ENCODE measurements at places on chromosomes 5 and 9. TPM values are rescaled to one million over a fixed set of nuclear protein-coding genes. Genes with fewer than 3 reads are reported as not detected.

SLC46A2 gene
- total RNA-seq: 2.7 TPM

HSD17B4 gene
- total RNA-seq: 168 TPM

GKAP1 gene
- 3.8 TPM for total RNA-seq

CANX gene
- 240 TPM for total RNA-seq

DNA sequence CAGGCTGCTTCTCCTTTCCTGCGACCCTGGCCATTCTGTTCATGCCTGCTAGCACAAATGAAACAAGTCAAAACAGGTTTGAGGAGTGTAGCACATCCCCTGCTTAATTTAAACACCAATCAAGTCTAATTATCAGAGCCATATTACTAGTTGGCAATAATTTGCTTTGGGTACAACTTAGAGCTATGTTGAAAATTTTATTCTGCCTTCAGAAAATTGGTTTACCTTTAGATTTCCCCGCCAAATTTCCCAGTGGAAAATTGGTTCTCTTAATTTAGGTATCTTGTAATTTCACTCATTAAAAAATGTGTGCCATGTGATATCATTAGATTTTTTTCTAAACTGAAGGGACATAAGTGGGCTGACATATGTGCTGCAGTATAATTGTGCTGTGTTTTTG is 265.8 kb downstream of the MAST4 start:
- no peaks in the 10 kb centered on the region for H3K27me3 ChIP-seq
- no peak overlapping the region for H3K4me3 ChIP-seq
- no peaks in the 10 kb centered on the region for H3K4me1 ChIP-seq

- H3K27ac ChIP-seq: no peak overlapping the region
- no peak for DNase-seq
- peaks cover 7% of the 10 kb centered on the region for H3K4me1 ChIP-seq
These were observed 407.7 kb downstream of the SH3GL2 start for GRCh38 chr9:17986595-17986994.

- H3K4me1 ChIP-seq: no peaks in the 10 kb centered on the region
- no peaks in the 10 kb centered on the region for H3K36me3 ChIP-seq
- no peak for DNase-seq
- no peak overlapping the region for H3K27ac ChIP-seq
- no peak overlapping the region for H3K4me3 ChIP-seq
These were observed 352.6 kb upstream of the PANK3 start for GRCh38 chr5:168931638-168932345.

DNA sequence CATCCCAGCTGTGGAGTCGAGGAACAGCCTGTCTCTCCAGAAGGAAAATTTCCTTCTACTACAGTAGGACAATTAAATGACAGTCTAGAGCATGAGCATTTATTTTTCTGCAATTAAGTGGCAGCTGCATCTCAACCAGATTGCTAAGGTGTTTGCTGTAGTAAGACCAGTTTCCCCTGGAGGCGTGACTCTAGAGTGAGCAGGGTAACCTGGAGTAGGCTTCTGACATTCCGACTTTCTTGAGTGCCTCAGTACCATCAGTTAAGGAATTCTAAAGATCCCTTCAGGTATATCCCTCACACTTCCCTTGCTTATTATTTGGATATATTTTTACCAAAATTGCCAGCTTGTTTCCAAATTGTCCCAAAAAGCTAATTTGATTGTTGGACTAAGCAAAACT is 59.2 kb upstream of the IRX2 start:
- no peaks in the 10 kb centered on the region for H3K36me3 ChIP-seq
- H3K27me3 ChIP-seq: no peaks in the 10 kb centered on the region
- no peak overlapping the region for H3K27ac ChIP-seq

- no peaks in the 10 kb centered on the region for H3K4me1 ChIP-seq
- H3K4me3 ChIP-seq: no peak overlapping the region
- H3K36me3 ChIP-seq: no peaks in the 10 kb centered on the region
- no peak for DNase-seq
These were observed 80.4 kb upstream of the NIPBL start for GRCh38 chr5:36796155-36796554.

GRCh38 chr9:107870927-107871680 is 381.5 kb upstream of the KLF4 start:
- no peaks in the 10 kb centered on the region for H3K36me3 ChIP-seq
- H3K27ac ChIP-seq: no peak overlapping the region
- DNase-seq: no peak

GRCh38 chr9:38286766-38287165 is 105.7 kb upstream of the ALDH1B1 start:
- H3K27ac ChIP-seq: no peak overlapping the region
- H3K36me3 ChIP-seq: no peaks in the 10 kb centered on the region
- DNase-seq: no peak
- H3K4me3 ChIP-seq: no peak overlapping the region

- H3K4me3 ChIP-seq: no peak overlapping the region
- H3K4me1 ChIP-seq: peaks cover 5% of the 10 kb centered on the region
- H3K36me3 ChIP-seq: peaks cover 4% of the 10 kb centered on the region
These were observed 2.2 kb downstream of the AMACR start for GRCh38 chr5:34005681-34006080.

DNA sequence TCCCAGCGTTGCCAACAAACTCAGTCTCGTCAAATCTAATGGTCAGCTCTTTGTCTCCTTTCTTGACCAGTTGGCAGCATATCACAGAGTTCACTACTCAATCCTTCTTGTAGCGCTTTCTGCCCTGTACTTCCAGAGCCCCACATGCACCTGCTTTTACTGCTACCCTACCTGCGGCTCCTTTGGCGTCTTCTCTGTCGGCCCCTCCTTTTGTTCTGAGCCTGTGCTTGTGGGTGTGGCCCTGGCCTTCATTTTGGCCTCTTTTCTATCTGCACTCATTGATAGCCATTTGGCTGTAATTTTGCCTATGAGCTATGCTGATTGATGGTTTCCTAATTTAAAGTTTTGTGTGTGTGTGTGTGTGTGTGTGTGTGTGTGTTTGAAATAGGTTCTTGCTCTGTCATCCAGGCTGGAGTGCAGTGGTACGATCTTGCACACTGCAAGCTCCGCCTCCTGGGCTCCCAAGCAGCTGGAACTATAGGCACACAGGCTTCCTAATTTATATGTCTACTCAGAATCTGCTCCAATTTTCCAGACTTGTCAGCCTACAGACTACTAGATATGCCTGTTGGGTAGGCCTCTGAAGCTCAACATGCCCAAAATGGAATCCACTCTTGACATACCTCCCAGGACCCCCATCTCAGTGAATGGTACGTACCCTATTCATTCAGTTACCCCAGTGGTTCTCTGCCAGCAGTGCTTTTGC is 32.3 kb downstream of the ARPC5L start:
- H3K27ac ChIP-seq: no peak overlapping the region
- no peak overlapping the region for H3K4me3 ChIP-seq
- peaks cover 39% of the 10 kb centered on the region for H3K36me3 ChIP-seq
- DNase-seq: no peak
- no peaks in the 10 kb centered on the region for H3K4me1 ChIP-seq
- no peaks in the 10 kb centered on the region for H3K27me3 ChIP-seq

DNA sequence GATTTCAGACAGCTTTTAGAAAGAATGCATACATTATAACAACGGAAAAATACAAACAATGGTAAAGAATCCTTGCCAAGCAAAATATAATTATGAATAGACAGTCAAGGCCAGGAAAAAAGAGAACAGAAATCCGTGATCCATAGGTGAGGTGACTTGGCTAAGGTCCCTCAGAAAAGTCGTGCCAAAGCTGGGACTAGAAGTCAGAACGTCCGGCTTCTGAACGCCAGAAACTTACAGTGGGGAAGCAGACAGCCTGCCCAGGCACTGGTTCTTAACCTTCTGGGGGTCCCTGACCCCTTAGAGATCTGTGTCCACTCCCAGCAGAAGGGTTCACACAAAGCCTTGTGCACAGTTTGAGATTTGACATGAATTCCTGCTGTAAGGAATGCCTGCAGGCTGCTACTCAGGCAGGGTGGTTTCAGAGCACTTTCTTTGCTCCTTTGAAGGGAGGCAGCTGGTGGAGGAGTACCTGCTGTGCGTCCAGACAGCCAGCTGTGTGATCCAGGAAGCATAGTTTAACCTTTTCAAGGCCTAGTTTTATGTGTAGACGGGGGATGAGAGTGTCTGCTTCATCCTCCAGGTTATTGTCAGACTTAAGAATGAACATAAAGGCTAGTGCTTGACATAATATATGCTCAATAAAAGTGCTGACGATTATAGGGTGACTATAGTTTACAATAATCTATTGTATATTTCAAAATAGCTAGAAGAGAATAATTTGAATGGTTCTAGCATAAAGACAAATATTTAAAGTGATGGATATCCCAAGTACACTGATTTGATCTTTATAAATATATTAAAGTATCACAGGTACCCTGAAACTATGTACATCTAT is 852 bp downstream of the ARHGEF37 start:
- H3K36me3 ChIP-seq: no peaks in the 10 kb centered on the region
- no peak for DNase-seq
- no peaks in the 10 kb centered on the region for H3K27me3 ChIP-seq
- peak overlapping the region; percentile 82 for H3K4me3 ChIP-seq

- no peaks in the 10 kb centered on the region for H3K27me3 ChIP-seq
- DNase-seq: no peak
- H3K36me3 ChIP-seq: no peaks in the 10 kb centered on the region
- H3K4me3 ChIP-seq: no peak overlapping the region
These were observed 125.5 kb downstream of the GABRB2 start for GRCh38 chr5:161421067-161421466.
